Fibroblast of skin of left biceps (primary cell): ENCODE measurements at places on chromosomes 6 and 20.

GRCh38 chr6:168616816-168617765 is 176.1 kb downstream of the SMOC2 start:
- no peak for DNase-seq

DNA sequence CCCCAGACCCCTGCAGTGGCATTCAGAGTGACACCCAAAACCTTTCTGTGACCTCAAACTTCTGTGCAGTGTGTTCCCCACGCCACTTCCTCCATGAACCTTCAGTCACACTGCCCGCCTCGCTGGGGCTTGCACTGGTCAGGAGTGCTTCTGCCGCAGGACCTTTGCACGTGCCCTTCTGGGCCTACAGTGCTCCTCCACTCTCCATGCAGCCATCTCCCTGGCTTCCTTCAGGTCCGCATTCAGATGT is 27.1 kb downstream of the SYNJ2 start:
- no peak for DNase-seq

- no peak for DNase-seq
Observed at GRCh38 chr6:29933955-29934354, 8.4 kb upstream of the HLA-A start.

DNA sequence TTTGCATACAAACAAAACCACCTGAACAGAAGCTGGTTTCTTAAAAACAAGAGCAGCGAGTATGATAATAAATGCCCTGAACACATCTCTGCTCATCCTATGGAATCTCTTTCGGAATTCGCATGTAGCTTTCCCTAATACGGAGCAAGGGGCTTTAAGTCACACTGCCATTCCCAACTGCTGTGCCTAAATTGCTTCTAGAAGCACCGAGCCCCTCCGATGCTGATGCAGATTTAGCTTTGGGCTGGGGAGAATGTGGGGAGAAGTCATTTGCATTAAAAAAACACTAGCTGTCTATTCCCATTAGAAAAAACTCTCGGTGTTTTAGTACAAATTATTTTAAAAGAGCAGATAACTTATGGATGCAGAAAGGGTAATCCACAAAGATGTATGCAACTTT is 76.9 kb downstream of the CD83 start:
- no peak for DNase-seq

DNA sequence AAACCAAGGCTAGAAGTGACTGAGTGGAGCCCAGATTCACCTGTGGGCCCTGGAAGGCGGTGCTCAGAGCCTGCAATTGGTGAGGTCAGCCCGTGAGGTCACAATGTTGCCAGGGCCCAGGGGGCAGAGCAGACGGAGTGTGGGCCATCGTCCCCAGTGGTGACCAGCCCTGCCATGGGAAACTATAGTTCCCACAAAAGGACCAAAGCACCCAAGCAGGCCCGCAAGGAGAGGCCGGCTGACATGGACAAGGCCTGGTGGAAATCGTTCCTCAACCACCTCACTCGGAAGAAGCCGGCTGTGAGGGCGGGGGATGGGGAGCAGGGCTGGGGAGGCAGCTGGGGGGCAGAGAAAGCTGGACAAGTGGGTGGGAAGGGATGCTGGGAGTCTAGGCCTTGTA is at the start of gene C20orf144:
TSS of gene C20orf144 (plus strand) at position 156 of the 400 bp plus-strand sequence. CDS start at position 175, 19 bp downstream.
- DNase-seq, result no peak

GRCh38 chr6:5626727-5627426 is 365.6 kb downstream of the FARS2 start:
- DNase-seq, result no peak

- no peak for DNase-seq
Observed at GRCh38 chr6:167791091-167791779, 35.5 kb upstream of the AFDN start.
